Karpas-422 (cell line): ENCODE measurements at places on chromosomes 16 and 17.

GRCh38 chr17:3799181-3799945 is 1.6 kb downstream of the ITGAE start:
- DNase-seq = no peak
- no peaks in the 10 kb centered on the region for H3K36me3 ChIP-seq
- peaks cover 10% of the 10 kb centered on the region for H3K4me1 ChIP-seq
- no peaks in the 10 kb centered on the region for H3K27me3 ChIP-seq
- no peak overlapping the region for H3K4me3 ChIP-seq

- no peak overlapping the region for H3K4me3 ChIP-seq
- no peaks in the 10 kb centered on the region for H3K27me3 ChIP-seq
- peaks cover 10% of the 10 kb centered on the region for H3K4me1 ChIP-seq
- DNase-seq = no peak
- H3K36me3 ChIP-seq = no peaks in the 10 kb centered on the region
- no peak overlapping the region for H3K27ac ChIP-seq
These were observed 40.0 kb downstream of the TBC1D16 start for GRCh38 chr17:79995696-79996095.

- H3K4me1 ChIP-seq = no peaks in the 10 kb centered on the region
- no peaks in the 10 kb centered on the region for H3K27me3 ChIP-seq
- no peaks in the 10 kb centered on the region for H3K36me3 ChIP-seq
- no peak overlapping the region for H3K27ac ChIP-seq
- DNase-seq = no peak
These were observed 65.7 kb downstream of the MPRIP start for GRCh38 chr17:17107891-17108431.

DNA sequence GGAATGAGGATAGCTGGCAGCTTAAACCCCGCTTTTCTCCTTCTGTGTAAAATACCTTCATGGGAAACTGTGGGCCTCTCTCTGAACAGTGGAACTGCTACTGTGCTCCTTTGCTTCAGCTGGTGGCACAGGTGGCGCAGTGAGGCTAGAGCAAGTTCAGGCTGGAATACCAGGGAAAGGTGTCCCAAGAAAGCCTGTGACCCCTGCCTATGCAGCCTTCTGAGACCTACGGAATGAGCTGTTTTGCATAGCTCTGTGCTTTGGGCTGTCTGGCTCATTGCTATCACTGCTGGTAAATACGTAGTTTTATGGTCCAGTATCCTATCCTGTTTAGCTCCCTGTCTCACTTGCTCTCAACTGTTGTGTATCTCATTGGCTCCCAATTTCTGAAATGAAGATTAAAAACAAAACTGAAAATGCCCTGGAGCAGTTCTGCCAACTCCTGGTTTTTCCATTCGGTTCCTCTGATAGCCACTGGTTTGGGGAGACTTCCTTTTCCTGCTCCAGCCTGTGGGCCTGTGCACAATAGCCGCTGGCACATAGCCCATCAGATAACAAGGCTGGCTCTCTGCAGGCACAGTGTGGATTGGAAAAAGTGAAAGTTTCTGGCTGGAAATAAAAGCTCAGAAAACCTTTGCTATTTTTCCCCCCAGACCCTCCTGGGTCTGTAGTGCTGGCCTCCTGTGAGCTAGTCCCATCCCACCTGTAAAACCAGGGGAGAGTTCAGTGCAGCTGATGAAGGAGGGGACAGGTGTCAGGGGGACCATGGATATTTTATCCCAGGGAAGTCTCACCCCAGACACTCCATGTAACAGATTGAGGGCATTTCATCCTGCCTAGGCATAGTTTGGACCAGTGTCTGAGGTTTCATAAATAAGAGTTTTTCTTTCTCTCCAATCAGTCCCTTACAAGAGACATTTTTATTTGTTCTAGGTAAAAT is 24.0 kb downstream of the LIMD2 start:
- no peak for DNase-seq
- H3K27ac ChIP-seq = no peak overlapping the region
- H3K4me1 ChIP-seq = peaks cover 9% of the 10 kb centered on the region

DNA sequence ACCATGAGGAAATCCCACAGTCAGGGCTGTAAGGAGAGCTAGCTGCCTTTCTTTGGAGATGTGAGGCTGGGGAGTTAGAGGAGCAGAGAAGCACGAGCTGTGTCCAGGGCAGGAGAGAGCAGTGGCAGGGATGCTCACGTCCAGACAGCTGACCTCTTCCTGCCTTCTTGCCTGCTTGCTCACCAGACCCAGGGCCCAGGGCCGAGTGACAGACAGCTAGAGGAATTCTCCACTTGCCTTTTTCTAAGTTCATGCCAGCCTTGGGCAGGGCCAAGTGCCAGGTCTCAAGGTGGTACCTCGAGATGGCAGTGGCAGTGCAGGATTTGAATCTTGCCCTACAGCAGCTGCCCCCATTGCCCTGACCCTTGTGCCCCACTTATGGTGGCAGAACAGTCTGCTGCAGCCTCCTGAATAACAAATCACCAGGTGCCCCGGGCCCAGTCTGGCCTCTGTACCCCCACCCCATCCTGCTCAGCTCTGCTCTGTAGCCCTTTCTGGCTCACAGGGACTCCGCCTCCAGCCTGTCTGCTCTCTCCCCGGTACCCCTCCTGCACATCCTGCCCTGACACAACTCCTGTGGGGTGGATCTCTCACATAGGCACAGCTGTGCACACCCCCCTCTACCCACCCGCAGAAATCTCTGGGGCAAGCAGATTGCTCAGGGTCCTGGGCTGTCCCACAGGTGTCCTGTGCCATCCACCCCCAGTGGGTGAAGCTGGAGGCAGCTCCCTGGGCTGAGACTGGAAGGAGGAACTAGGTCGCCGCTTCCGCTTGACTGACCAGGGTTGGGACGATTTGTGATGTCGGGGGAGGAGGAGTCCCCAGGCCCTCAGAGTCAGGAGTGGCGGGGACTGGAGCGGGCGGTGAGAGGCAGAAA is 25.9 kb downstream of the GRIN2C start:
- no peaks in the 10 kb centered on the region for H3K27me3 ChIP-seq
- DNase-seq = peak; percentile 67
- no peak overlapping the region for H3K4me3 ChIP-seq
- no peak overlapping the region for H3K27ac ChIP-seq
- no peaks in the 10 kb centered on the region for H3K36me3 ChIP-seq

DNA sequence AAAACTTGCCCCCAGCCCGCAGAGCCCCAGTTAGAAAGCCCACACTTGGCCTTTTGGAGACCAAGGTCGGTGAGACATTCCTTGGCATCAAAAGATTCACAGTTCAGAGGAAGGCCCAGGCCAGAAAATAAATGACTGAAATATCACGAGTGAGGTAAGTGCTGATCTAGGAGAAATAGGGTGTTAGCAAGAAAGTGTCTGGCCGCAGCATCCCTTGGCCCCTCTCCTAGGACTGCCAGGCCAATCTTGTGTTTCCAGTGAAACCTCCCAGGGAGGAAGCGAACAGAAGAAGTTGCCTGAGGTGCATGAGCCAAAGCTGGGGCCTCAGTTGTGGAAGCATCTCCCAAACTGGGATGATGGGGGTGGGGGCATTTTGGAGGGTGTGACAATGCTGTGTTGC is 22.5 kb upstream of the NSMCE1 start:
- no peak for DNase-seq
- no peak overlapping the region for H3K4me3 ChIP-seq
- no peak overlapping the region for H3K27ac ChIP-seq
- no peaks in the 10 kb centered on the region for H3K4me1 ChIP-seq

GRCh38 chr17:304461-304860 is 48.1 kb downstream of the RPH3AL start:
- no peak overlapping the region for H3K4me3 ChIP-seq
- no peaks in the 10 kb centered on the region for H3K27me3 ChIP-seq
- no peaks in the 10 kb centered on the region for H3K36me3 ChIP-seq
- no peak for DNase-seq
- H3K27ac ChIP-seq = no peak overlapping the region
- H3K4me1 ChIP-seq = no peaks in the 10 kb centered on the region

GRCh38 chr17:6374761-6375312 is 60.1 kb downstream of the AIPL1 start:
- no peak overlapping the region for H3K27ac ChIP-seq
- DNase-seq = no peak
- H3K4me3 ChIP-seq = no peak overlapping the region
- H3K36me3 ChIP-seq = no peaks in the 10 kb centered on the region
- H3K4me1 ChIP-seq = no peaks in the 10 kb centered on the region
- no peaks in the 10 kb centered on the region for H3K27me3 ChIP-seq

- no peaks in the 10 kb centered on the region for H3K27me3 ChIP-seq
- H3K4me1 ChIP-seq = peaks cover 5% of the 10 kb centered on the region
- H3K36me3 ChIP-seq = peaks cover 3% of the 10 kb centered on the region; the same call in 1 of the 2 replicates
- no peak overlapping the region for H3K4me3 ChIP-seq
- no peak overlapping the region for H3K27ac ChIP-seq
These were observed 44.7 kb downstream of the ABCC1 start for GRCh38 chr16:15993946-15994665.

DNA sequence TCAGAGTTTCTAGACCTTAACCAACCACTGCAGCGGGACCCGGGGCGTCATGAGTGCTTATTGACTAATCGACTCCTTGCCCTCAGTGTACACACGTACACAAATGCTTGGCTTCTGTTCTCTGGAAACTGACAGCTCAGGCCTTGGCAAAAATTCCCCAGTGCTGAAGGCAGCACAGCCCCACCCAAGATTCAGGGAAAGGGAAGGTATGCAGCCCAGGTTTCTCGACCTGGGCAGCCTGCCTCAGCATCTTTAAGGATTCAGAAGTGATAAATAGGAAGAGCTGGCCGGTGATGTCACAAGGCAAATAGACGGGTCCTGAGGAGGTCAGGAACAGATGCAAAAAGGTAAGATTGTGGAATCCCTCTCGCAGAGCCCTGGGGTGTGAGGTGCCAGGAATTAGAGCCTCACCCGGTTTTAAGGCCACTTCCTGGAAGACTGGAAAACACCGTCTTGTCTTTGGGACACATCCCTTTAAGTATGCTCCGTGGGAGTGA is 9.0 kb upstream of the CDH3 start:
- DNase-seq = no peak
- no peaks in the 10 kb centered on the region for H3K4me1 ChIP-seq
- no peak overlapping the region for H3K27ac ChIP-seq
- H3K27me3 ChIP-seq = no peaks in the 10 kb centered on the region
- no peak overlapping the region for H3K4me3 ChIP-seq

GRCh38 chr17:42564815-42565522 is 1.9 kb upstream of the MLX start:
- H3K27ac ChIP-seq = no peak overlapping the region
- peaks cover 39% of the 10 kb centered on the region for H3K4me1 ChIP-seq
- no peaks in the 10 kb centered on the region for H3K27me3 ChIP-seq
- no peak for DNase-seq
- H3K4me3 ChIP-seq = no peak overlapping the region
- H3K36me3 ChIP-seq = peaks cover 19% of the 10 kb centered on the region; the same call in 1 of the 2 replicates
